ENCODE measurements at places on chromosomes 1 and 21.

DNA sequence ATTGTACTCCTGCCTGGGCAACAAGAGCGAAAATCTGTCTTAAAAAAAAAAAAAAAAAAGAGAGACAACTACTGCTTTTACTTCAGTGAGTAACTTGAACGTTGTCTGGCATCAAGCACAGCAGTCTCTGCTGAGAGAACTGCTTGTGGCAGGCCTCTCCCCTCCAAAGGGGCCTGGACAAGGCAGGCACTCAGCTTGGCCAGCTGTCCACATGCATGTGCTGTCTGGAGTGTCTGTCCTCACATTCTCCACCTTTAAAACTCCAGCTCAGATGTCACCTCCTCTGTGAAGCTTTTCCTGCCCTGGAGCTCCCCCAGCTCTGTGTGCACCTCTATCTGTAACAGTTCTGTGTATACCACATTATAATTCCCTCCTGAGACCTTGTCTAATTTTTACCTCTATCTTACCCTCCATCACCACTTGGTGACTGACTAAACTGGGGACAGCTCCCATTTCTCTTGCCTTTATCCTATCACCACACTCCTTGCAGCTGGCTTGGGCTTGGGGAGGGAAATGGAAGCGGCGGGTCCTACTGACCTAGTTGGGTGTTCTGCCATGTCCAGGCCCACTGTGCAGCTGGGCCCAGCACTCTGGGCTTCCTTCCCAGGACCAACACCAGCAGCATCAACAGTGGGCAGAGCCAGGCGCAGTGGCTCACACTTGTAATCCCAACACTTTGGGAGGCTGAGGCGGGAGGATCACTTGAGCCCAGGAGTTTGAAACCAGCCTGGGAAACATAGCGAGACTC, 71.4 kb upstream of the ARTN start:
- DNase-seq, result no peak

DNA sequence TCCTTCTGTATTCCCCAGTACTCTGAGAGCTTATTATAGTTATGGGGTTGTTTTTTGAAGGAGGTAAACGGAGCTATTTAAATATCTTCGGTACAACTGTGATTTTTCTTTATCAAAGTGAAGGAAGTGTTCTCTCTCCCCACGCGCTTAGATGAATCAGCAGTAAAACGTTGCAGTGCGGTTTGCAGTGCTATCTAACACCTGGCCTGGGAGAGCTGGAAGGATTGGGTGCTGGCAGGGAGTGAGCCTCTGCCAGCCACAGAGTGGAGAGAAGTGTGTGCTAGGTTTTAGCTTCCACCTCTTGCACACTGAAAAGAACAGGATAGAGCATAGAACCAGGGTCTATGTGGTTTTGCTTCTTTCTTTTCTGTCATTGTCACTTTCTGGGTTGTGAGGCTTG, 165.9 kb downstream of the SDCCAG8 start:
- no peak for DNase-seq

GRCh38 chr1:60908159-60908558, 174.2 kb upstream of the NFIA start:
- no peak for DNase-seq

GRCh38 chr1:115761601-115762302, 6.8 kb downstream of the CASQ2 start:
- no peak for DNase-seq

- no peak for DNase-seq
These were observed 58.2 kb downstream of the ALPL start for GRCh38 chr1:21567241-21568005.

DNA sequence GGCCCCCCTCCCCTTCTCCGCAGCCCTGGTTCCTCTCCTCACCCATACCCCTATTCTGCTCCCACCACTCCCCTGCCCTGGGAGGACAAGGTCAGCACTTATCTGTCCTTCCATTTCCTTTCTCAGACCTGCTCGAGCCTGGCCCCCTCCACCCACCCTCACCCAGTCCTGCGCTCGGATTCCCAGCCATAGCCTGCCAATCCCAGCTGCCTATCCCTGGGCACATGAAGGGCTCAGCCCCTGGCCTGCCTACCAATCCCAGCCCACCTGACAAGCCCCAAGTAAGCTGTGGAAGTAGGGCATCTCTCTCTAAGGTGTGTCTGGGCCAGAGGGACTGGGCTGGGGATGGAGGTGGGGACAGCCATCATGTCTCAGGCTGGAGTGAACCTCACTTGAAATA, 5.4 kb downstream of the BLACAT1 start:
- DNase-seq, result no peak

DNA sequence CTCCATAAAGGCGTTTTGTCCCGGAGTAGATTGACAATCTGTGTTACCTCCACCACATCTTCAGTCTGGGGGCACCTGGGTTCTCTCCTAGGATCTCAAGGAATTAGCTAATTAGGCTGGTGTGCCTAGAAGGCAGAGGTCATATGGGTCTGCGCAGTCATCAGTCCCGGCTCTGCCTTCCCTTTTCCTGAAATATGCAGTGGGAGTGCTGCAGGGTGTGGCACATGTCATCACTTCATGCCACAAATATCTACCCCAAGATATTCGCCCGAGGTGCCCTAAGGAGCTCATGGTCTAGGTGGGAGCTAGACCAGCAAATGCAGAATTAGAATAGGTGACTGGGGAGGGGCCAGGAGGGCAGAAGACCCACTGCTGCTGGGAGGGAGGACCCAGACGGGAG, 42.9 kb downstream of the ACTL8 start:
- DNase-seq, result no peak

DNA sequence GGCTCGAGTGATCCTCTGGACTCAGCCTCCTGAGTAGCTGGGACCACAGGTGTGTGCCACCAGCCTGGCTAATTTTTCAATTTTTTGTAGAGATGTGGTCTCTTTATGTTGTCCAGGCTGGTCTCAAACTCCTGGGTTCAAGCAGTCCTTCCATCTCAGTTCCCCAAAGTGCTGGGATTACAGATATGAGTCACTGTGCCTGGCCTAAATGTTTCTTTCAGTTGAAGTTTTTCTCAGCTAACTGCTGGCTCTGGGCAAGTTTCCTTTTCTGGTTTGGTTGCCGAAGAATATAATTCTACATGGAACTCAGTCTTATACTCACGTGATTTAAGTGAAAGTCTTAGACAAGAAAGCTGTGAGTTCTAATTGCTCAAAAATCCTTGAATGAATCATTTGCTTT, 57.0 kb downstream of the SASS6 start:
- no peak for DNase-seq

- no peak for DNase-seq
These were observed 11.5 kb downstream of the TRIM46 start for GRCh38 chr1:155184835-155185782.
